NCI-H187 (cell line): ENCODE measurements at places on chromosomes 2 and 18.

- no peak for DNase-seq
These were observed 237.9 kb downstream of the FHOD3 start for GRCh38 chr18:36535202-36535935.

DNA sequence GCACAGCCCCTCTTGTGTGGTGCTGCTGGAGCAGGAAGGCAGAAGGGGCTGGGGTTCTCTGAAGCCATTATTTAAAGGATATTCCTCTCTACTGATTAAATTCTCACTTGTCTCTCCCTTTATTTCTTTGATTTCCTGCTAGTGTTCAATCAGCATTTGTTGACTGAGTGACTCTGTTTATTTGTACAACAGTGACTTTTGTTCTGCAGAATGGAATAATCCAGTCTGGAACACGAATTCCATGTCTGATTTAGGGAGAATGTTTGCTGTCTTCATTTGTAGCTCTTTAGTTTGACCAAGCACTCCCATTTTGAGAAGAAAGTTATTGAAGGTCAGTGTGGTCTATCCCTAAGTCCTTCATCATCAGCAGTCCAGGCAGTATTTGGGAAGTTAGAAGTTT is 141.2 kb downstream of the SETBP1 start:
- DNase-seq: no peak

GRCh38 chr18:45761512-45762114 is 37.6 kb downstream of the SLC14A1 start:
- no peak for DNase-seq

- DNase-seq: no peak
These were observed 2.9 kb upstream of the SNRNP200 start for GRCh38 chr2:96308248-96308647.

GRCh38 chr18:77054288-77054605 is 78.3 kb downstream of the MBP start:
- DNase-seq: no peak

GRCh38 chr2:45912109-45912508 is 260.6 kb downstream of the PRKCE start:
- DNase-seq: no peak

GRCh38 chr2:239830121-239831000 is 194.8 kb downstream of the NDUFA10 start:
- no peak for DNase-seq

GRCh38 chr2:185144159-185144919 is 546.0 kb downstream of the ZNF804A start:
- no peak for DNase-seq

DNA sequence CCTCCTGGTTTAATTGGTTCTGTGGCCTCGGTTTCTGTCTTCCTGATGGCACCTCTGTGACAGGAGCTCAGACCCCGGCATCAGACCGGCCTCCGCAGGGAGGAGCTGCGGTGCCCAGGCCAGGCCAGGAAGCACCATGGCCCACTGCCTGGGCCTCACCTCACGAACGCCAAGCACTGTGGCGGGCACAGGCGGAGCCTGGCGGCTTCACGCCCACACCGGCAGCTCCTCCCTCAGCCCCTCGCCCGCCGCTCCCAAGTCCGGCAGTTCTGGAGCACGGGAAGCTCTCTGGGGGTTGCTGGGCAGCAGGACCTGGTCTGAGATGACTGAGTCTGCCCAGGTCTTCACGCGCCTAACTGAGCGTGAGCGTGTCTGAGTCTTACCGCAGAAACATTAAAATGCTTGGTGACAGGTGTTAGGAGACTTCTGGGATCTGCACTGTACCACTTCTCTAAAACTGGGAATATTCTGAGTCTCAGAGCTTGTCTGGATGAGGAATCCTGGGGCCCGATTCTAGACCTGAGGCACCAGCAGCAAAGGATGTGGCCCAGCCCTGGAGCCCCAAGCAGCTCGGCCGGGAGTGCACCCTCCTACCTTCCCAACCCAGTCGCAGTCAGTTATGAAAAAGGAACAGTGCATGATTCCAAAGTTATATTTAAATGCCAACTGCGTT is 21.9 kb downstream of the RTP5 start:
- no peak for DNase-seq

- no peak for DNase-seq
These were observed 3.9 kb downstream of the KRTCAP3 start for GRCh38 chr2:27446057-27446456.

GRCh38 chr2:217090024-217090473 is 230.2 kb upstream of the TNP1 start:
- no peak for DNase-seq

GRCh38 chr2:3442185-3442584 is 62.7 kb downstream of the TRAPPC12 start:
- no peak for DNase-seq

GRCh38 chr2:75224636-75225094 is 25.3 kb upstream of the TACR1 start:
- no peak for DNase-seq

GRCh38 chr2:232633413-232634205 is at the start of gene EFHD1:
TSS of gene EFHD1 (plus strand) at chr2:232633604. CDS start at chr2:232633705, 101 bp downstream.
- no peak for DNase-seq

- no peak for DNase-seq
These were observed 224.4 kb upstream of the APCDD1 start for GRCh38 chr18:10230072-10230471.

DNA sequence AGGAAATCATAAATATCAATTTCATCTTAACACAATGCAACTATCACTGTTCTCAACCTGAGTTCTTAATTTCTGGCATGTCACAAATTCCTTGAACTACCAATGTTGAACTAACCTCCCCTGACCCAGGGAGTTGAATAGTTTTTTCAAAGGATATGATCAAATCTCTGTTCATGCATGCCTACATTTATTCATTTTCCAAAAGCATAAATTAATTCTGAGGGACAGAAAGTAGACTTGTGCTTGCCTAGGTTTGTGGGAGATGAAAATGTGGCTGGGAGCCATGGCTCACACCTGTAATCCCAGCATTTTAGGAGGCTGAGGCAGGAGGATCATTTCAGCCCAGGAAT is 175.7 kb downstream of the TGIF1 start:
- DNase-seq: no peak

GRCh38 chr2:233480490-233481202 is 85.9 kb downstream of the USP40 start:
- DNase-seq: peak; percentile 1

- no peak for DNase-seq
These were observed 28.1 kb downstream of the COL4A3 start for GRCh38 chr2:227192491-227192890.

GRCh38 chr18:11998193-11998592 is 16.9 kb downstream of the IMPA2 start:
- DNase-seq: no peak

DNA sequence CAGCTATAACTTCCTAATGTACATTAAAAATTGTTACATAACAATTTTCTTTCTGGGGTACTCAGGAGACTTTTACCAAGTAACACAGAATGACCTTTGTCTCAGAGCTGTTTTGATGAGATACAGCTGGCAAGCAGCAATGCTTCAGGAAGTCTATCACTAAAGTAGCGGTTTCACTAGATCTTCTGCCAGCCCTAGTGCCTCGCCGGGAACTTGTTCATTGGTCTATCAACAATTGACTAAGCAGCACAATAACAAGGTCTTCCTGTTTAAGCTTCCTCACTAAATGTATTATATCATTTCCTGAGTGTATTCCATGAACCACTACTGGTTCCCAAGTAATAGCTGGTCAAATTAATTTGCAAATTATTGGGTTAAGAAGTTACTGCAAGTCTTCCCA is 69.2 kb downstream of the TRIP12 start:
- no peak for DNase-seq

- no peak for DNase-seq
These were observed 42.3 kb downstream of the R3HDM1 start for GRCh38 chr2:135573620-135574019.

- no peak for DNase-seq
These were observed 182.9 kb downstream of the VWC2L start for GRCh38 chr2:214593727-214594126.

DNA sequence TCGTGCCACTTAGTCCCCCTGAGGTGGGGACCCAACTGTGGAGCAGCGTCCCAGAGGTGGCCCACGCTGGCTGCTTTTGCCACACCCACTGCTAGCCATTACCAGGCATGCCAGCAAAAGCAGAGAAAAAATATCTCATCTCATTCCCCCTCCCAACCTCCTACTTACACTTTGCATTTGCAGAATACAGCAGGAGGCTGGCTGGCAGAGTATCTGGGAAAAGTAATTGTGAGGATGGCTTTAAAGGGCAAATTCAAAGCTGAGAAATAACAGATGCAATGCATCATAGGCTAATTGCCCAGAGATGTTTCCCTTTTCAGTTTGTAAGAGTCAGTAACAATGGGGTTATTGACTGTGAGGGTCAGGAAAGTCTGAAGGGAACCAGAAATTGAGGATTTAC is 438.1 kb upstream of the DSEL start:
- DNase-seq: no peak

DNA sequence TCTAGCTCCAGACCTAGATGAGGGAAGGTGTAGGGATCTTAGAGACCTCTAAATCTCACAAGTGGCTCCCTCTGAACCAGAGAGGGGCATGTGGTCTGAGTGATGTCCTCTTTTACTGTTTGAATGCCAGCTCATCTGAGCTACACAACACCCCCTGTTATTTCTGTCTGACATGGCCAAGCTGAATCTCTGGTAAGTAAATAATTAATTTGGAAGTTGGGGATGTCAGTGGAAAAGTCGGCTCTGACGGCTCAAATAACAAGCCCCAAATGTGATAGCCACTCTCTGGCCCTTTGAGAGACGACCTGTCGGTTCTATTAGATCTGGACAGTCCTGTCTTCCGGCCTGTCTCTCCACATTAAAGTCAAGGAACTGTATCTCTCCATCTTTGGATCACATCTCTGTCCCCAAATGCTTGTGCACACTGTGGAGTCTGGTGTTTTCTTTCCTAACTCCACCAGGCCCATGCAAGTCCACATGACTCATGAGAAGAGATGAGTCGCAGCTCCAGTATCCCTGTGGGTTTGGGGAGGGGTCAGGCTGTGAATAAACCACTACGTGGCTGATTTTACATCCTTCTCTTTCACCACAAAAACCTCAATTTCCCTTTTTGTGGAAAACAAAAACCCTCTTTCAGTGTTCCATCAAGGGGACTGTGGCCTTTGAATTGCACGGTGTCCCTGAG is 52.5 kb downstream of the SETBP1 start:
- DNase-seq: no peak

DNA sequence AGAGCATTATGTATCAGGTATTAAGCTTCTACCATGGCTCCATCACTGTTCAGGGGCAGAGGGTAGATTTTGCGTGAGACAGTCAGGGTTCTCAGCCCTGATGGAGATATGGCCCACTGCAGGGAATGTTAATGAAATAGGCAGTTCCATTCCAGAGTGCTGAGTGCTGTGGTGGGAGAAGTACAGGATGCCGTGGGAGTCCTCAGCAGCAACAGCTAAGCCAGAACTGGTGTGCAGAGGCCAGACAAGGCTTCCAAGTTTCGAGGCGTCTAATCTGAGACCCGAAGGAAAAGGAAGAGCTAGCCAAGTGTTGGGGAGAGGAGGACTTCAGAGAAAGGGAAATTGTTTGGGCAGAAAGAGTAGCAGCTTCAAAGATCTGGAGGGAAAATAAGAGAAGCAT is 30.2 kb upstream of the MAPRE2 start:
- no peak for DNase-seq

DNA sequence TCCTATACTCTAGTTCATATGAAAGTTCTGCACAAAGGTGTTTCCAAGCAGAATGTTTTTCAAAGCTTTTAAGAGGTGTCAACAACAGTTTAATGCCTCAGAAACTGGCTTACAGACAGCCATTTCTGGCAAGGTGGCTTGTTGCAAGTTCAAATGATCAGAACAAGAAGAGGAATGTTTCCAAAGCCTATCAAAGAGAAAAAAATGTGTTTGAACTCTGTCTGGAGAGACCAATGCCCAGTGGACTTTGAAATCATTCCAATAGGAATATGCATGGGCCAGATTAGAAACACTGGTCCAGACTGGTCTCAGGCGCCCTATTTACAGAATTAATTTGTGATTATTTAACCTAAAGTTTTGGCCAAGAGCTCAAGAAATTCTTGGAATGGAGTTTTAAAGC is 106.2 kb downstream of the CPS1 start:
- no peak for DNase-seq

DNA sequence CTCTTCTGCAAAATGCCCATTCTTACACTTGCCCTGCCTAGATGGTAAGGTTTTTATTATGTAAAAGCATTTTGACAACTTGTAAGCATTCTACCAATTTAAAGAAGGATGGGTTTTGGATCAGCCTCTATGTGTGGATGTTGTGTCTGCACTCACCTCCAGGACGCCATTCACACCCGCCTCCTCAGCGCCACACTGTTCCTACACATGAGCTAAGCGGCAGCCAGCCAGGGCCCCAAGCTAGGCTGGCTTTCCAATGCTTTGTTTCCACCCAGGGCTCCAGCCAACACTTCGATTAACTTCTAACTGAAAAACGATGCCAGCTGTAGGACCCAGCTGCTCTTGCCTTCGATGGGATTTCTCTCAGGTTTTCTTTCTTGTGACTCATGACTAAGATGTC is 73.3 kb upstream of the FZD7 start:
- DNase-seq: no peak

- no peak for DNase-seq
These were observed 61.1 kb upstream of the RAB12 start for GRCh38 chr18:8548186-8548585.

DNA sequence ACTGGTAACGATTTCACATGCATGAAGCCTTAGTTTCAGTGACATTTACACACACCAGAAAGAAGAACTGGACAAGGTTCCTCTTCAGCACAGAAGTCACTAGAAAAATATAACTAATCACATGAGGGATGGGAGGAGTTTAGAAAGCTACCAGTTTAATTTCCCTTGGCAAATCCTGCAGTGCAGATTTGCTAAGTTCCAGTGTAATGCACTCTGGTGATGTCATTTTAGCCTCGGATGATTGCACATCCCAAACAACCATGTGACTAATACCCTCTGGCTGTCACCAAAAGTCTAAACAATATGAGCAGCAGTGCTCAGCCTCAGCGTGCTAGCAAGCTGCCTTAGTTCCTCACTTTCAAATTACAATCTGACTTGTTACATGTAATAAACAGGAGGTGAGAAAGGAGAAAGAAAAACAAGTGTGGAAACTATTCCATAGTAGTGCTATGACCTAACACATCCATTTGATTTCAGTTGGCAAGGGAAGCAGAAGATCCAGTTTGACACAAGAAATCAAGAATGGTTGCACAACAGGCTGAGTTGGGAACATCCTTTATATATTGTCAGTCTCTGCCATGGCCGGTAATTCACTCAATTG is 35.3 kb upstream of the PPP1CB start:
- peak; percentile 25 for DNase-seq

DNA sequence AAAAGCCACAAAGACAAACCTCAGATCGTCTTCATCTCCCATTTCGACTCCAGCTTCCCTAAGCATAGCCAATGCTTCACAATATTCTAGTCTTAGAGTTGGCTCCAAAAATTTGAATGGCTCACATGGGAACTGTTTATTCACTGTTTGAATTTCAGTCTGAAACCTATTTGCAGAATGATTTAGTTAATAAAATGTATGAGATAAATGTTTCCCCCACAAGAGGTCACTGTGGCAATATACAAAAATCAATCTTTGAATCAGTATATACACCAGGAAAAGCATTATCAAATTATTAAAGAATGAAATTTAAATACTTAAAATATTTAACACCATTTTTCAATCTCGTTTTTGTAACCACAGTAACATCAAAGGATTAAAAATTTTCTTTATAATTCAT is 40.0 kb upstream of the MCM6 start:
- DNase-seq: no peak
